ENCODE measurements at places on chromosomes 4 and X. TPM values are rescaled to one million over a fixed set of nuclear protein-coding genes. Genes with fewer than 3 reads are reported as not detected.

GRCh38 chrX:123267220-123267619 is 83.1 kb downstream of the GRIA3 start:
- no peak for DNase-seq
- no peaks in the 10 kb centered on the region for H3K27me3 ChIP-seq
- H3K4me1 ChIP-seq, result no peaks in the 10 kb centered on the region
- H3K36me3 ChIP-seq, result no peaks in the 10 kb centered on the region

The PF4V1 gene
- total RNA-seq, result not detected

The ACE2 gene
- total RNA-seq, result not detected

GRCh38 chrX:18871161-18871890 is 112.6 kb downstream of the PHKA2 start:
- H3K27me3 ChIP-seq, result no peaks in the 10 kb centered on the region
- H3K27ac ChIP-seq, result no peak overlapping the region
- DNase-seq, result no peak

GRCh38 chrX:132853040-132853439 is 105.4 kb downstream of the HS6ST2 start:
- H3K27me3 ChIP-seq, result no peaks in the 10 kb centered on the region
- no peaks in the 10 kb centered on the region for H3K36me3 ChIP-seq
- no peak overlapping the region for H3K4me3 ChIP-seq
- H3K4me1 ChIP-seq, result no peaks in the 10 kb centered on the region

DNA sequence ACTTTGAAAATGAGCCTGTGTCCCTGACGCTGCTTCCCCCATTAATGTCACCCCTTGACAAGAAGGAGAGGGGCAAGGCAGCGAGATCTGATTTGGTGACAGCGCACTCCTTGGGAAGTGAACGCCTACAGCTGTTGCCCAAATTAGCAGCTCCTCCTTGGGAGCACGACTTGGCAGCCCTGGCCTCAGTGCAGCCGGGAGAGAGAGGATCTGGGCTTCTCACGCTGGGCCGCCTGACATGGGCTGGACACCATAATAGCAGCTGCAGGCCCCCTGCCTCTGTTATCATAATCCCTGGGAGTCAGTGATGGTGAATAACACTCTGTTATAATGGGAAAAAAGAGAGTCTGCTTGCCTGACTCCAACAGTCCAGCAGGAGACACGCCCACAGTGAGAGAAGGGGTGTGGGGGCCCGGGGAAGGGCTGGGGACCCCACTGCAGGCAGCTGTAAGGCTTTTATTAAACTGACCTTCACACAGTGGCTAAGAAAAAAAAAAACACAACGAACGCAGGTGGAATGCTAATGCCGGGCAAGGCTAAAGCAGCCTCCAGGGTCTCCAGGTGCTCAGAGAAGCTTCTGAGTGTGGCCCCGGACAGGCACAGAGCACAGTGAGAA is 73.3 kb downstream of the PSAPL1 start:
- no peaks in the 10 kb centered on the region for H3K36me3 ChIP-seq
- H3K4me1 ChIP-seq, result no peaks in the 10 kb centered on the region

- H3K36me3 ChIP-seq, result no peaks in the 10 kb centered on the region
- no peak overlapping the region for H3K4me3 ChIP-seq
- H3K27ac ChIP-seq, result no peak overlapping the region
- no peak for DNase-seq
Measured at GRCh38 chr4:100533741-100534140, 15.9 kb upstream of the EMCN start.

The NPNT gene
- not detected for total RNA-seq

GRCh38 chr4:84938316-84938715 is 28.2 kb downstream of the WDFY3 start:
- no peaks in the 10 kb centered on the region for H3K27me3 ChIP-seq
- H3K4me3 ChIP-seq, result no peak overlapping the region
- H3K36me3 ChIP-seq, result no peaks in the 10 kb centered on the region
- H3K27ac ChIP-seq, result no peak overlapping the region
- DNase-seq, result no peak

The HMX1 gene
- not detected for total RNA-seq

DNA sequence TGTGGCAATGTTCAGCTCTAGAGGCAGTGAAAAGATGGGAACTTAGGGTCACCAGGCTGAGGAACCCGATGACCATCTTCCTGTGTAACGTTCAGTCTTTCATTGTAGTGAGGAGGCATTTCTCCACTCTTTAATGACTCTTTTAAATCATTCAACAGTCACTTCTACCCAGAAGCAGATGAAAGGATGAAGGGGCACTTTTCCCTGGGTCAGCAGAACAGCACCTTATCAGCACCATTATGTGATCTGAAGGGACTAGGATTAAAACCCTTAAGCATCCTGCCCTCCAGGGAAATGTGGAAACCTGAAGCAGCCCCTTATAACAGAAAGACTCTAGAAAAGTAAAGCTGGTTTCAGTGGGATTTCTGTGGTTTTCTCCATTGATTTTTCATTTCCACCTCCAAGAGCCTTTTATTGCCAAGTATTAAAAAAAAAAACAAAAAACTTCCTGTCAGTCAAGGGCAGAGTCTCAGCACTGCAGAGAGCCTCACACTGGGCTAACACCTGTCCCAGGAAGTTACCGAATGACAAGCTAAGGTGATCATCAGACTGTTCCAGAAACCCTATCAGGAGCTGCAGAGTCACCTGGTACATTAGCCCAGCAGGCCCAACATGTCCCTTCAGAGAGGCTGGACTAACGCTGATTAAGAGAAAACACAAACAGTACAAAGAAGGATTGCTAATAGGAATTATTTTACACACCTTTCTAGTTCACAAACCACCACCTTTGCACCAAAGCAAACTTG is 185.9 kb downstream of the SHROOM3 start:
- H3K27me3 ChIP-seq, result no peaks in the 10 kb centered on the region
- DNase-seq, result no peak
- no peak overlapping the region for H3K4me3 ChIP-seq
- no peaks in the 10 kb centered on the region for H3K4me1 ChIP-seq

GRCh38 chrX:72644946-72645345 is 69.2 kb downstream of the PHKA1 start:
- no peaks in the 10 kb centered on the region for H3K27me3 ChIP-seq
- no peak overlapping the region for H3K4me3 ChIP-seq
- H3K4me1 ChIP-seq, result no peaks in the 10 kb centered on the region
- DNase-seq, result no peak
- no peak overlapping the region for H3K27ac ChIP-seq
- H3K36me3 ChIP-seq, result no peaks in the 10 kb centered on the region

GRCh38 chrX:19658030-19658429 is 142.7 kb upstream of the MAP3K15 start:
- no peaks in the 10 kb centered on the region for H3K4me1 ChIP-seq
- H3K27ac ChIP-seq, result no peak overlapping the region
- H3K4me3 ChIP-seq, result no peak overlapping the region
- no peaks in the 10 kb centered on the region for H3K27me3 ChIP-seq

- no peak for DNase-seq
- no peak overlapping the region for H3K27ac ChIP-seq
- H3K36me3 ChIP-seq, result no peaks in the 10 kb centered on the region
Measured at GRCh38 chr4:174152717-174153466, 130.6 kb downstream of the FBXO8 start.

The FRMD7 gene
- total RNA-seq, result not detected

DNA sequence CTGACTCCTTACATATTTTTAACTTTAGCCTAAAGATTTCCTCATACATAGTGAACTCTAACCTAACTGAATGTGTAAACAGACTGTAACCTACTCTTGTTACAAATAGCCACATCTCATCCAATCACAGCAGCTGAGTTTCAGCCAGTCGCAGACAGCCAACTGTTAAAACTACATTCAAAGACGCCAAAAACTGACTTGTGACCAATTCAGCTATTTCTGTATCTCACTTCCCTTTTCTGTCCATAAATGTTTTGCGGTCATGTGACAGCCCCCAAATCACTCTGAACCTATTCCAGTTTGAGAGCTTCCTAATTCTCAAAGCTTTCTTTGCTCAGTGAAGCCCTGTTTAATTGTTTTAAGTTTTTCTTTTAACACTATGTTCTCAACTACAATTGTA is 2731.9 kb downstream of the ARAP2 start:
- no peak overlapping the region for H3K4me3 ChIP-seq
- H3K27ac ChIP-seq, result no peak overlapping the region
- H3K36me3 ChIP-seq, result no peaks in the 10 kb centered on the region
- H3K4me1 ChIP-seq, result no peaks in the 10 kb centered on the region
- DNase-seq, result no peak

DNA sequence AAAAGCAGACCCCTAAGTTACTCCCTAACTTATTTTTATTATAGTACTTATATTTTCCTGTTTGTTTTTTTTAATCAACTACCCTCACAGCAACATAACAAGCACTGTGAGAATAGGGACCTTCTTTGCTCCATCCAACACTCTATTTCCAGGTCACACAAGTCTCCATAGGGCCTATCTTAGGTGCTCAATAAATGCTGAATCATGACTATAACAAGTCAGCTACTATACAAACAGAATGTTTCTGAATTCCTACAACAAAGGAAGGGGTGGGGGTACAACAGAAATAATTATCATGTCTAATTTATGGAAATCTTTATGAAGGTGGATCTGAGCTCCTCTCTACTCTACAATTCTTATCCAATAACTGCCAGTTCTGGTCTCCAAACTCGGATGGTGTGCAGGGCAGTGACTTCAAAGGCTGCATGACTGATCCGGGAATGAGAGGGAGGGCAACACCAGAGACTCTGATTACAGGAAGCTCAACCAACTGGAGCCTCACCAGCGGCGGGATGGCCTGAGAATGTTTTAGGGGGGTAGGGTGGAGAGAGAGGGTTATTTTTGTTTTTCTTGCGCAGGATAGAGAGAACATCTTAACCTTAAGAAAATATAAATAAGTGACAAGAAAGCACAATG is 71.1 kb downstream of the HADH start:
- H3K4me3 ChIP-seq, result no peak overlapping the region
- H3K27me3 ChIP-seq, result no peaks in the 10 kb centered on the region
- no peaks in the 10 kb centered on the region for H3K4me1 ChIP-seq
- H3K36me3 ChIP-seq, result no peaks in the 10 kb centered on the region
- no peak for DNase-seq
- H3K27ac ChIP-seq, result no peak overlapping the region

The SPARCL1 gene
- total RNA-seq, result not detected

DNA sequence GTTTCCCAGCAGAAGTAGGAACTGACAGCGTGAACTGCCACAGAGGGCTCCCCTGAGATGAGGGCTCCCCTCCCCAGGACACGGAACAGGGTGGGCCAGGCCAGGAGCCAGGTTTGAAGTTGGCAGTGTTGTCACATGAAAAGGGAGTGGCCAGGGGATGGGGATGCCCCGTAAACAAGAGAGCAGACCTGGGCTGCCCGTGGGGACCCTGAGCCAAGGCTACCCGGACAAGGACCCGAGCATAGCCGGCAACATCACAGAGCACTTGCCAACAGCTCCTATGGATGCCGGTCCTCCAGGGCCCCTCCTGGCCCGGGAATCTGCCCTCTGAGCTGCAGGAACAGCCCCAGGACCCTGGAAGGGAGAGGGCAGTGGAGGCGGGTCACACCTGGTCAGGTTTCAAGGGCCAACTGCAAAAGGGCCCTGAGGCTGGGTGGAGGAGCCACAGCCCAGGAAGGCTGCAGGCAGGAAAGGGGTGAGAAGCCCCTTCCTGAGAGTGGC is 102.1 kb downstream of the CPZ start:
- H3K27me3 ChIP-seq, result no peaks in the 10 kb centered on the region
- H3K36me3 ChIP-seq, result no peaks in the 10 kb centered on the region
- DNase-seq, result no peak
- H3K4me1 ChIP-seq, result no peaks in the 10 kb centered on the region
- no peak overlapping the region for H3K4me3 ChIP-seq
- H3K27ac ChIP-seq, result no peak overlapping the region

The CXCL13 gene
- total RNA-seq, result not detected

The TLR2 gene
- 6.3 TPM for total RNA-seq

DNA sequence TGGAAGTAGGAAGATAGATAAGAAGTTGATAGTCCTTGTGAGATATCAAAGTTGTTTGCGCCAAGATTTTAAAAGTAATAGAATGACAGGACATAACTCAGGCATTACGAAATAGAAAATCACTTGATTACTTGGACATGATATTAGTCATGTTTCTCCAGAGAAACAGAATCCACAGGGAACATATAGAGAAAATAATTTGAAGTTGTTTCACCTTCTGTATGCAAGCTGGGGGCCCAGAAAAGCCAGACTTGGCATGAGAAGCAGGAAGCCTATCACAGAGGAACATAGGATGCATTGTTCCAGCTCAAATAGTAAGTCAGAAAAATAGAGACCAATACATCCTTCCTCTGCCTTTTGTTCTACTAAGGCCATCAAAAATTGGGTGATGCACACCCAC is 715.9 kb downstream of the TECRL start:
- no peak overlapping the region for H3K4me3 ChIP-seq
- no peak overlapping the region for H3K27ac ChIP-seq
- DNase-seq, result no peak
- H3K4me1 ChIP-seq, result no peaks in the 10 kb centered on the region
- H3K36me3 ChIP-seq, result no peaks in the 10 kb centered on the region

The PPM1K gene
- total RNA-seq, result 74.3 TPM

DNA sequence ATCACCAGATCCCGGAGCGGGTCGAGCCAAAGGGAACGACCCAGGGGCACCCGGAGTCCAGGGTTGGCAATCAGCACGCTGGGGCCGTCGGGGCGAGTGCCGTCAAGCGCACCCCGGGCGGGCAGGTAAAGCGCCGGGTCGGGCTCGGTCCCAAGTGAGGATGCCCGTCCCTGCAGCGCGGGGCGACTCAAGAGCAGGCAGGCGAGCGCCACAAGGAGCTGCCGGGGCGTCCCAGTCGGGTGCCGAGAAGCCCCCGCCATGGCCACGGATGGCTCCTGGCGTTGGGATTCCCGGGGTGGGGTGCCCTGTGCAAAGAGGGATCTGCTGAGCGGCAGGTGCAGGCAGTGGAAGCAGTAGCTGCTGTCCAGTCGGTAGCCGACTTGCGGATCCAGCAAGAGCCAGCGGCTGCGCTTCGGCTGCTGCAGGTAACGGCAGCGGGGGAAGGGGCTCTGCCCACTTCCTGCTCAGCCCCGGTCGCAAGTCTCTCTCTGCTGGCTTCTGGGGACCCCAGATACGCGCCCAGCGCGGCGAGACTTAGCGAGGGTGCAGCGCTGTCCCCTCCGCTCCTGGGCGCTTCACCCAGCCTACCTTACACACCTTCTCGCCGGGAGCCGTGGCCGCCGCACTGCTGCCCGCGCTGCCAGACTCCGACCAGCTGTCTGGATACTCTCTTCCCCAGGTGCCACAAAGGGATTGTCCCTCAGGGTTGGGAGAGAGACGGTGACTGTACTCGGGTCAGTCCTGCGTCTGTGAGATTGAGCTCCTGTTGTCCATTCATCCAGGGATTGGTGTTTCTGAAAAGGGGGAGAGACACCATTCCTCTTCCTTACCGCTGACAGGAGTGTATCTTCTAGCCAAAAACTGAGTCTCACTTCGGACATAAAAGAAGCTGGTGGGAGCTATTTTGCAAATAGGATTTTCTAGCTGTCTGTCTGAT is at the start of gene FREM3:
FREM3 (minus strand) TSS at position 260 of the 937 bp plus-strand sequence; CDS start at position 260, 0 bp downstream.
- H3K4me3 ChIP-seq, result peak within 1 kb of the TSS; percentile 7
- no peak for DNase-seq
- H3K4me1 ChIP-seq, result peaks cover 16% of the 10 kb centered on the region
- no peaks in the 10 kb centered on the region for H3K36me3 ChIP-seq
